ENCODE measurements at places on chromosomes 11 and 22.

DNA sequence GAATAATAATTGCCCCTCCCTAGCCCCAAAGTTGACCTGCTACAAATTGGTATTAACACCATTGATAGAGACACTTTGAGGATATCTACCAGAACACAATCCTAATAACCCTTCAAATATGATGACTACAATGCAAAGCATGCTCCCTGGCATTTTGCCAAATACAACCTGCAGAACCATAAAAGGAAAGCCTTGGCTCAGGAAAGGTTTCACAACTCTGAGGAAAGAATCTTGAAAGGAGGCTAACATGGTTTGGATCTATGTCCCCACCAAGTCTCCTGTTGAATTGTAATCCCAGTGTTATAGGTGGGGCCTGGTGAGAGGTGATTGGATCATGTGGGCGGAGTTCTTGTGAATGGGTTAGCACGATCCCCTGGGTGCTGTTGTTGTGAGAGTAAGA, 140.4 kb upstream of the ARHGAP42 start:
- no peak for DNase-seq

- DNase-seq, result no peak
Measured at GRCh38 chr22:33894515-33894914, 25.8 kb downstream of the LARGE1 start.

GRCh38 chr11:104340590-104340989, 176.6 kb upstream of the PDGFD start:
- no peak for DNase-seq

GRCh38 chr22:37309211-37310074, 27.1 kb downstream of the CYTH4 start:
- DNase-seq, result peak; percentile 35

- DNase-seq, result peak; percentile 98
Measured at GRCh38 chr11:45885274-45885920, at the start of gene MAPK8IP1. TSS of gene MAPK8IP1 (plus strand) at chr11:45885651. CDS start at chr11:45885821, 170 bp downstream.

- no peak for DNase-seq
Measured at GRCh38 chr11:90204407-90204806, 18.4 kb downstream of the CHORDC1 start.

DNA sequence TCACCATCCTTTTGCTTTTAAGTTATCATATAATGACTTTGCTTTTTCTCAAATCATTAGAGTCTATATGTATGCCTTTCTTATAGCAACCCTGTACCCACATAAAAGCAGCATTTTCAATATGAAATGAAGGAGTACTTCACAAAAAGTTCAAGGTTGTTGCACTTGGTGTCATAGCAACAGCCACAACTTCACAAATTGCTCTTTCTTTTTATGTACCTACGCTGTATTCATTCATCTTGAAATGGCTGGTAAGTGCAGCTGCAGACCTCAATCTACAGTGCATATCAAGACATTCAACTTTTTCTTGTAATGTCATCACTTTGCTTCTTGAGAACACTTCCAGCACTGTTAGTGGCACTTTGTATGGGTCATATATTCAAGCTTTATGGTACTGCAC, 18.6 kb downstream of the CWC15 start:
- DNase-seq, result no peak

DNA sequence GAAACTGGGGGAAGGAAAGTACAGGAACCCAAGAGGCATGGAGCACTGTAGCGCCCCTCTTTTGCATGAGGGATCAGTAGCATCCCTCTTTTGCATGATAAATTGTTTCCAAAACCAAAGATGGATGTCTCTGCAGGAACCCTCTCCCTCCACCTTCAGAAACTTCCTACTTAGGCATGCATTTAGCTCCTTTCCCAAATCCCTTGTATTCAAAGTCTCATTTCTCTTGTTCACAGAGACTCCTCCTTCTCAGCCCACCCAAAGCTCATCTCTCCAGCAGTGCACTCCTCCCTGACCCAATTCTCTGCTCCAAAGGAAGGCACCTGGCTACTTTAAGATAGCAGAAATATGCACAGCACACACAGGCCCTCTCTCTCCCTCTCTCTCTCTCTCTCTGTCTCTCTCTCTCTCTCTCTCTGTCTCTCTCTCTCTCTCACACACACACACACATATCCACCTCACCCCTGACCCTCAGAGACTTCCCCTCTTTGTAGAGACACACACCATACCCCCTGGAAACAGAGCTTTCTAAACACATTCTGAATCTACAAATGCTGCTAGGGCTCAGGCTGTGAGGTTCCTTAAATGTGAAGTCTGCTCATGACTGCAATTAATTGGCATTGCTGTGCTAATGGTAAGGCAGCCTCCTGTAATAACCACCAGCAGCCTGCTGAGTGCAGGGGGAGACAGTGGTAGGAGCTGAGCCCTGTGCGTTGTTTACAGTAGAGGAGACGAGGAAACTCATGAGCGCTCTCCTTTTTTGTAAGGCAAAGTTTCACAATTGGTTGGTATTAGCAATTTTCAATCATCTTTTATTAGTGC, 519.6 kb downstream of the NTM start:
- DNase-seq, result no peak

- no peak for DNase-seq
Measured at GRCh38 chr11:60777572-60777971, 7.6 kb upstream of the MS4A10 start.

DNA sequence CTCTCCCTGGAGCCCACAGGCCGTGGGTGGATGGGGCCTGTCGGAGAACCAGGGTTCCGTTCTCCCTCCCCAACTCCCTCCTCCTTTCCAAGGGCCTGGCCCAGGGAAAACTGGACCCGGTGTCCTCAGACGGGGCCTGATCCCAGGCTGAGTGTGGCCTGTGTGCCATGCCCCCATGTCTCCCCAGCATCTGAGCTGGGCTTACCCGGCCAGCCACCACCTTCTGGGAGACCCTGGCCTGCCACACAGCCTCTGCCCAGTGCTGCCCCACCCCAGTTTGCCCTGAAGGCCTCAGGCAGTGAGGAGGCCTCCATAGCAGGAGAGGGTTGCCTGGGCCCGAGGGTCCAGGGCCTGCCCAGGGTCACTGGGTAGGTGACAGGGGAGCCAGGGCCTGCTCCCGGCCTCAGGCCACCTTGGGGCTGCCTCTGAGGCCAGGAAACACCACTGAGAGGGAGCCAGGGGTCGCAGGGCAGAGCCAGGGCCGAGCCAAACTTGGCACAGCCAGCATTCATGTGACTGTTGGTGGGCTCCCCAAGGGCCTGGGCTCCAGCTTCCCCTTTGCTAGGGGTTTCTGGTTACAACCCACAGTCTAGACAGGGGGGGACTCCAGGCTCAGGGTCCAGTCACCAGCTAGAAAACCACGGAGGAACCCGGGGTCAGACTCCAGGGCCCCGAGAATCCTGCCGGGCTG, 590 bp upstream of the IFITM10 start:
- peak; percentile 17 for DNase-seq

DNA sequence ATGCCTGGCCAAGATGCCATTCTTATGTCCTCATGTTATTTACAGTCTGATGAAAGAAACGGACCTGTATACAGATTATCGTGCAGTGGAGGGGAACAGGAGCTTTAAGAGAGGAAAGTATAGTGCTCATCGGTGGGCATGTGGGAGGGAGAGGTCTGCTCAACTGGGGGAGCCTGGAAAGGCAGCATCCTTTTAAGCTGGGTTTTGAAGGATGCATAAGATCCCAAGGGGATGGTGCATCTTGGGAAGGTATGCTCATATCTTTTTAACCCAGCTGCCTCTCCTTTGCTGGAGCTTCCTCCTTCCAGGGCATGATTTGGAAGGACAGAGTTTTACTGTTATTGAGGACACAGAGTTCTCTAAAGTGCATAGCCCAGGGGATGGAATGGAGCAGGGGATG, 34.8 kb downstream of the MIAT start:
- no peak for DNase-seq

- no peak for DNase-seq
Measured at GRCh38 chr11:20042045-20042639, 118.1 kb downstream of the DBX1 start.

- DNase-seq, result no peak
Measured at GRCh38 chr11:126599217-126599897, 243.9 kb downstream of the ST3GAL4 start.

GRCh38 chr11:69284081-69284511, 9.9 kb upstream of the MYEOV start:
- DNase-seq, result no peak

- no peak for DNase-seq
Measured at GRCh38 chr22:38033522-38034277, 23.5 kb upstream of the PICK1 start.

DNA sequence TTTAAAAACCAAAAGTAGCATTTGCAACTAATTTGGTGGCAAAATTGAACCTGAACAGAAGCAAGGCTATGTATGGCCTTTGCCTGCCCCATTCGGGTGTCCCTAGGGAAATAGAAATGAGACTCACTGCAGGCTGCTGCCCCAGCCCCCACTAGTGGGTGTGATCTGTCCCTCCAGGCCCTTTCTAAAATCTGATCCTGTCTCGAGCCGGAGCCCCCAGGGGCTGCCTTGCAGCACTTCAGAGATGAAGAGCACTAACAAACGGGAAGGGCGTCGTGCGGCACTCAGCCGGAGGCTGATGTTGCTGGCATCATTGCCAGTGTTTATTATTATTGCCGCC, 43.2 kb downstream of the CD82 start:
- no peak for DNase-seq

DNA sequence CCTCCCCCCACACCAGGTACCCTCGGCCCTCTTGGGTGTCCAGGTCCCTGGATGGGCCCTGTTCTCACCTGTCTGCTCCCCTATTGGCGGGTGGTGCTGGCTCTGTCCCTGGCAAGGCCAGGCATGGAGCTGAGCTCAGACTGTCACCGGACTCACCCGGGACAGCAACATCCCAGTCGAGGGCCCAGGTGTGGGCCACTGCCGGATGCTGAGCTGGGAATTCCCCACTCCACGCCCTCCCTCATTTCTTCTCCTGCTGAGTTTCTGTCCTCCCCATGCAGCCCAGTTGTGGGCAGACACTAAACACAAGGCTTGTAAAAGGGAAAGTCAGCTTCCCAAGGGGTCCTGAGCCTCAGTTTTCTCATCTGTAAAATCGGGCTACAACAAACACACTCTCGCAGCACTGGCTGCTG, 2.0 kb upstream of the AP5B1 start:
- DNase-seq, result no peak

DNA sequence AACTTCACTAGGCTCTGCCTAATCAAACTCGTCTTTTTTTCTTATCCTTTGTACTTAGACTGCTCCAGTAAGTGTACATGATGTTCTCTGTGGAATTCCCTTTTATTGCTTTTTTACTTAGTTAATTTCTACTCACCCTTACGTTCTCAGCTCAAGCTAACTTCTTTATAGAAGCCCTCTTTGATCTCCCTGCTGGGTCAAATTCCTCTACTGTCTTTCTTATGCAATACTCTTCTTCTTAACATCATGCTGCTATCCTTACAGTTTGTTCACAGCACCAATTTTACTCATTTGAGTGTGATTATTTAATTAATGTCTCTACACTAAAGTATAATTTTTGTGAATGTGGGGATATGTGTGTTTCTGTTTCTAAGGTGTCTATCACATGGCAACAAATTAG, 498.3 kb downstream of the CNTN5 start:
- DNase-seq, result no peak

- DNase-seq, result no peak
Measured at GRCh38 chr22:48799227-48799970, 1028.3 kb downstream of the BRD1 start.

GRCh38 chr11:17544181-17544622, at the start of gene USH1C:
TSS of gene USH1C (minus strand) at chr11:17544416. CDS start at chr11:17544307, 109 bp downstream.
- DNase-seq, result peak; percentile 97

- peak; percentile 33 for DNase-seq
Measured at GRCh38 chr11:107969219-107969618, 39.5 kb upstream of the CUL5 start.

DNA sequence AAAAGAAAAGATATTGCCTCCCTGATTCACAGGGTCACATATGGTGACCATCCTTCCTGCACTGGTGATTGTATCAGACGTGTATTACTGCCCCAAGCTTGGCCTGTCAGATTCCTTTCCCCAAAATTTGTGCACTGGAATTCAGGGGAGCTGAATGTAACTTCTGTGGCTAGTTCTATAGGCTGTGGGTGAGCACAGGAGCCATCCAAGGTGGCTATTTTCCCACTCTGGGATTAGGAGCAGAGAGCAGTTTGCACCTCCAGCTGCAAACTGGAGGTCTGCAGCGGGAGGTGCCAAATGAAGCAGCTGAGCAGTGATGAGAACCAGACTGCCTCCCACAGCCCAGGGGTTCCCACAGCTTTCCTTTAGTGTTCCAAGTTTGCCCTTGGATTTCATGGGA, 124.2 kb upstream of the PITPNB start:
- no peak for DNase-seq

DNA sequence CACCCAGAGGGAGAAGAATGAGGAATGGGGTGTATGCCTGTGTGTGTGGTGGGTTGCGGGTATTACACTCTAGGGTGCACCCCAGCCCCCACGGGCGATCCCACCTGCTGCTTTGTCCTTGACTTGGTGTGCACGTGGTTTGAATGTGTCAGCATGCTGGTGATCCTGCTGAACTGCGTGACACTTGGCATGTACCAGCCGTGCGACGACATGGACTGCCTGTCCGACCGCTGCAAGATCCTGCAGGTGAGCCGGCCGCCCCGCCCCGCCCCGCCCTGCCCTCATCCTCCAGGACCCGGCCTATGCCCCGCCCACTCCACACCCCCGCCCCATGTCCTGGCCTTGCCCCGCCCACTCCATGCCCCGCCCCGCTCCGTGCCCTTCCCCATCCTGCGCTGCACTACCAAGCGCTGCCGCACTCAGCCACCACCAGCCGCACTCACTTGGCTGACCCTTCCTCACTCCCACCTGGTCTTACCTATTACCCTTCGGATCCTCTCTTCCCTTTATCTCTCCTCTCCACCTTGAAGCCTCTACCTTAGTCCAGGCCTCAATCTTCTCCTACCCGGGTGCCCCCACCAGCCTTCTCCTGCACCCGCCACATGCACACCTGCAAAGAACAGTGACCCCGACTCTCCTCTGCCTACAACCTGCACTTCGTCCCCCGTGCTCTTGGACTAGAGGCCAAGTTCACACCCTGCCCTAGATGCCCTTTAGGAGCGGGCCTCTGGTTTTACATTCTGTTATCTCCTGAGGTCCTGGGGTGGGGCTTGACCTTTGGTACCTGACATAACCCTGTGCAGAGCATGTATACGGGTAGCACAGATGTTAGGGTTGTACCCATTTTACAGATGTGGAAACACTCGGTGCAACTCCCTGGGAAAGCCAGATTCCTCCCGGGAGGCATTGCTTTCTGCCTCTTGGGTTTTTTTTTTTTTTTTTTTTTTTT, 27.7 kb downstream of the CACNA1I start:
- peak; percentile 98 for DNase-seq

DNA sequence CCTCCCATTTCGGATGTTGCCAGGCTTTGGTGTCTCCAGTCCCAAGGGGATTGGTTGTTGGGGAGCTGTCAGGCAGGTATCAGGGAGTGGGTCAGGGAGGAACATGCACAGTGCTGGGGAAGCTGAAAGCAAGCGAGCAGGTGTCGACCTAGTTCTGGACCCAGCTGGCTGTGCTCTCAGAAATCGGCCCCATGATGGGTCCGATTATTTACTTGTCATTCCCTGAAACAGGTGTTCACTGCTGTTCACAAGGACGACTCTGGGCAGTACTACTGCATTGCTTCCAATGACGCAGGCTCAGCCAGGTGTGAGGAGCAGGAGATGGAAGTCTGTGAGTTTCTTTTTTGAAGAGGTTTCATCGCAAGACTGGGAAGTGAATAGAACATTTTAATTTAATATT, 76.8 kb downstream of the JAM3 start:
- DNase-seq, result no peak

GRCh38 chr11:71563406-71563805, 2.0 kb upstream of the KRTAP5-10 start:
- peak; percentile 52 for DNase-seq

GRCh38 chr11:14625586-14626205, 17.9 kb upstream of the PDE3B start:
- no peak for DNase-seq

GRCh38 chr22:37929390-37929789, 23.3 kb downstream of the MICALL1 start:
- DNase-seq, result no peak

GRCh38 chr11:120819437-120820365, 204.2 kb upstream of the TBCEL start:
- DNase-seq, result no peak
